ENCODE measurements at places on chromosomes 4 and X.

GRCh38 chrX:112844250-112844649, 3.6 kb upstream of the AMOT start:
- no peak for DNase-seq

GRCh38 chr4:17957688-17958087, 63.9 kb downstream of the LCORL start:
- no peak for DNase-seq

- DNase-seq: peak; percentile 12
Observed at GRCh38 chr4:113636877-113637276, 124.7 kb downstream of the CAMK2D start.

- DNase-seq: no peak
Observed at GRCh38 chr4:111605111-111605510, 540.1 kb upstream of the FAM241A start.

- no peak for DNase-seq
Observed at GRCh38 chr4:33715841-33716395, 2528.4 kb downstream of the ARAP2 start.

Data from stimulated activated CD4-positive, alpha-beta T cell treated with anti-CD3 and anti-CD28 coated beads, Interleukin-1b, Interleukin-23, amount 100 ng/mL, for 48 hours (primary cell).